ENCODE measurements at places on chromosomes 1 and 21.

DNA sequence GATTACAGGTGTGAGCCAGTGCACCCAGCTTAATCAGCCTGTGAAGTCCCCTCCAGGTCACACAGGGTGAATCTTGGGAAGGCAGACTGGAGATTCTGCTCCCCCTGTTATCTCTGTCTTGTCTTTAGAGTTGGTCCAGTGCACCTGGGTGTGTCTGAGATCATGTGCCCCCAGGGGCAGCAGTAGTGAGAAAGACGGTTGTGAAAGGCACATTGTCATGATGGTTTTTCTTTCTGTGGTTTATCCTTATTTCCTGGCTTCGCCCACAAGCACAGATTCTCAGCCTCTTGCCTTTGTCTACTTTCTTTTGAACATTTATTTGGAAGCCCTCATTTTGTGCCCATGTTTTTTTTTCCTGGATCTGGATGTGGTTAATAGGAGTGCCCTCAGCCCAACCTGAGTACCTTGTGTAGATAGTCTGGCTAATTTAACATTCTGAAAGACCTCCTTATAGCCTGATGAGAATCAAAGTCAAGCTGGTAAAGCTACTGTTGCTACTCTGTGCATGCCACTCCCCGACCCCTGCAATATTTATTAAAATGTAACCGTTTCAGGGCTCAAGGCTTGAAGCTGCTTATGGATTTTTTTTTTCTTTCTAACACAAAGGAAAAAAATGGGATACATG is 23.7 kb downstream of the UCK2 start:
- DNase-seq, result peak; percentile 74

- no peak for DNase-seq
These were observed 48.9 kb downstream of the INKA2 start for GRCh38 chr1:111690306-111690617.

DNA sequence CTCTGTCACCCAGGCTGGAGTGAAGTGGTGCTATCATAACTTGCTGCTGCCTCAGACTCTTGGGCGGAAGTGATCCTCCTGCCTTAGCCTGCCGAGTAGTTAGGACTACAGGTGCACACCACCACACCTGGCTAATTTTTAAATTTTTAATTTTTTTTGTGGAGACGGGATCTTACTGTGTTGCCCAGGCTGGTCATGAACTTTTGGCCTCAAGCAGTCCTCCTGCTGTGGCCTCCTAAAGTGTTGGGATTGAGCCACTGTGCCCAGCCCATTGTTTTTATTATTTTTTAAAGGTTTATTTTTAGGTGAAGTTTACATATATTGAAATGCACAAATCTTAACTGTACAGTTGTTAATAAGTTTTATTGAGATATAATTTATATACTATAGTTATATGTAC is 3.2 kb downstream of the MTF2 start:
- DNase-seq, result no peak

- no peak for DNase-seq
These were observed 156.0 kb upstream of the BACE2 start for GRCh38 chr21:41011951-41012366.

DNA sequence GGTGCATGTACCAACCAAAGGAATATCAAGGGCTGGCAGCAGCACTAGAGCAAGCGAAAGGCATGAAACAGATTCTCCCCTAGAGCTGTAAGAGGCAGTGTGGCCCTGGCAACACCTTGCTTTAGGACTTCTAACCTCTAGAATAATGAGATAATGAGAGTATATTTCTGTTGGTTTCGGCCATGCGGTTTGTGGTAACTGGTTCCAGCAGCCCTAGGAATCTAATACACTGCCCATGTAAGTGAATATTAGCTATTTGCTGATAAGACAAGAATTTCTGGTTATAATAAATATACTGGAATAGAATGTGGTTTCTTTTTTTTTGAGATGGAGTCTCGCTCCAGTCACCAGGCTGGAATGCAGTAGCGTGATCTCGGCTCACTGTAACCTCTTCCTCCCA is 199.4 kb downstream of the GABPA start:
- DNase-seq, result no peak

GRCh38 chr1:112304612-112305011 is 91.4 kb upstream of the CTTNBP2NL start:
- no peak for DNase-seq

DNA sequence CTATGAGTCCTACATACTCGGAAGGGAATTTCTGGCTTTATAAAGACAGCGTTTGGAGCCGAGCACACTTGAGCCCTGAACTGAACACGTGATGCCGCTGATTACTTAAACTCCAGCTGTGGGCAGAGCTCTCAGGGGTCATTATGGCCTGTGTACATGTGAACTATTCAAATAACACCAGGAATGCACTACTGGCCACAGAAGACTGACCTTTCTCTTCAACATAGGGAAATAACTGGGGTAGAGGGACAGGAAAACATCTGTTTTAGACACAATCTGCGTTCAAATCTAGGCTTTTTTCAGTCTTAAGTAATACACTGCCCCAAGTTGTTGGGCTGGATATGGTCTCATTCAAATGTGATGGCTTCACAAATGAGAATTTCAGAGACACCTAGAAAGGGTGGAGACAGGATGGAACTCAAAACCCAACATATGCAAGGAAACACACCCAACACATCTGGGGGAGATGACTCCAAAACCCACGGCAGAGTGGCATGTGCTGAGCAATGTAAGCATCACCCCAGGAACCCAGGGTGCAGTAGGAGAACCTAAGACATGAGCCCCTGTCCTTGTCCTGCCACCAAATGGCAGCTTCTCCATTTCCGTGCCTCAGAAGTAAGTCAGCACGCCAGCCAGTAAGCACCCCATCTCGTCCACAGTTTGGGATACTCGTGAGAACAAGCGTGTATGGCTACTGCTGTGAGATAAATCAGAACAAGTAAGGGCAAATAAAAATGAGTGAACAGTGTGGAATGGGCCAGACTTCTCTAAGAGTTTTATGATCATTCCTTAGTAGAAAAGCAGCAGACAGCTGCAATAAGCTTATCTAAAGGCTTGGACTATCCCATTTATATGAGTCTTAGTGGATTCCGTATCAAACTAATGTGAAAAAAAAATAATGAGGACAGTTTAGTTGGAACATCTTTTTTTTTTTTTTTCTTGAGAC is 24.9 kb downstream of the NID1 start:
- DNase-seq, result no peak

- peak; percentile 77 for DNase-seq
These were observed 594.7 kb upstream of the CAMK1G start for GRCh38 chr1:208988811-208989222.

- no peak for DNase-seq
These were observed 56.7 kb downstream of the KCNN3 start for GRCh38 chr1:154813300-154813816.
